Endothelial cell of umbilical vein (primary cell): ENCODE measurements at places on chromosomes 2 and 18.

- no peak for DNase-seq
These were observed 26.5 kb downstream of the MYO3B start for GRCh38 chr2:170204298-170204951.

DNA sequence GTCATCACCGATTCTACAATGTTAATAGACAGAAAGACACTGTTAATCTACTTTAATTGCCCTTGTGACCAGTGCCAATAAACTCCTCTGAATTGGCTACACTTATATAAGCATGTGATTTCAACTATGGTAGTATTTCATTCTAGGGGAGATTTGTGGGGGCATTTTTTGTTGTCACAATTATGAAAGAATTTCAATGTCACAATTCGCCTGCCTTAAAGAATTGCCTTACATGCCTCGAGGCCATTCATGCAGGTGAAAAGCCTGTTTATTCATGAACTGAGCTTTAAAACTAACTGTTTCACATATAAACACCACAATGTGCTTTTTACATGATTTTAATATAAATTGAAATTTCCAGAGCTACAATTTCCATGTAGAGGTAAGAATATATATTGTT is 162.8 kb downstream of the GCA start:
- no peak for DNase-seq

- no peak for DNase-seq
These were observed 25.7 kb upstream of the SERPINB7 start for GRCh38 chr18:63749489-63749888.

DNA sequence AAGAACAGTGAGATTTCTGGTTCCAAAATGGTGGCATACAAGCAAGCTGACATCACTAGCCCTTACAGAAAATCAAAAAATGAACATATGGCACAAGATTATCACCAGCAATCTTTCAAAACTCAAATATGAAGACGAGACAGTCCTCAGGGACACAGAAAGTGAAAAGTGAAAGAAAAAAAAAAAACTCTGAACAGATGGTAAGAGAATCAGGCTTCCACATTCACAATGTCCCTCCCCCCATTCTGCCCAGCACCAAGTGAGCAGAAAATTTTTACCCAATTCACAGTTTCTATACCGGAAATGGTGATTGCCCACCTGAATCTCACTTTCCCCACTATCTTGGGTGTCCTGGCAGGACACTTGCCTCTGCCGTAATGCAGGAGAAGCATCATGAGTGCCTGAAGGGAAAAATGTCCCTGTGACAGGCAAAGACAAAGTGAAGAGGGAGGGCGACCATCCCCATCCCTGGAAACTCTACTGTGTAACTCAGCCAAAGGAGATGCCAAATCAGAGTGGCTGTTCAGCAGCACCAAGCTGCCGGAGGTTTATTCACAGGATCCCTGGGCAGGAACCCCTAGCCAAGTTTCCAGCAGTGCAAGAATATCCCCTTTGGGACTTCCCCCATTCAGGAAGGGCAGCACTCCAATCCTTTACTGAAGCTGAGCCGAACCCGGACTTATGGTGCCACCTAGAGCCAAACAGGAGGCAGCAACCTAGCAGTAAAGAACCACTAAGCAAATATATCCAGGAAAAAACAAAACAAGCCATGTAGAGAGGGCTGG is 312.2 kb downstream of the LRATD1 start:
- DNase-seq = no peak
